Fibroblast of skin of scalp (primary cell): ENCODE measurements at places on chromosomes 6 and 20.

- DNase-seq: no peak
Measured at GRCh38 chr6:89361171-89361570, 8.6 kb upstream of the UBE2J1 start.

DNA sequence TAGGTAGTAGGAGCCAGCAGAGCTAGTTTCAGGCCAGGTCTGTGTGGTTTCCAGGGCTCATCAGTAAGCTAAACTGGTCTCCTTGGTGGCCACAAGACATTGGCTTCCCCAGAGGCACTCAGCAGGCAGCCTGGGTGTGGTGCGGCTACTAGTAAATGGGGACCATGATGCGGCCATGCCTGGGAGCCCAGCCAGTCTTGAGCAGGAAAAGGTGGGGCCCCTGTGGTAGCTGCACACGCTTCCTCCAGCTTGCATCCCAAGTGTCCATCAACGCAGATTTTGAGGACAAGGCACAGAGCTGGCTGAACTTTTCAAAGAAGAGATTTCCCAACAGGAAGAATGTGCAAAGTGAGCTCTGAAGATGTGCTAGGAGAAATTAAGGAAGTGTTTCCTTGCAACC is 107.4 kb upstream of the NAA20 start:
- no peak for DNase-seq

DNA sequence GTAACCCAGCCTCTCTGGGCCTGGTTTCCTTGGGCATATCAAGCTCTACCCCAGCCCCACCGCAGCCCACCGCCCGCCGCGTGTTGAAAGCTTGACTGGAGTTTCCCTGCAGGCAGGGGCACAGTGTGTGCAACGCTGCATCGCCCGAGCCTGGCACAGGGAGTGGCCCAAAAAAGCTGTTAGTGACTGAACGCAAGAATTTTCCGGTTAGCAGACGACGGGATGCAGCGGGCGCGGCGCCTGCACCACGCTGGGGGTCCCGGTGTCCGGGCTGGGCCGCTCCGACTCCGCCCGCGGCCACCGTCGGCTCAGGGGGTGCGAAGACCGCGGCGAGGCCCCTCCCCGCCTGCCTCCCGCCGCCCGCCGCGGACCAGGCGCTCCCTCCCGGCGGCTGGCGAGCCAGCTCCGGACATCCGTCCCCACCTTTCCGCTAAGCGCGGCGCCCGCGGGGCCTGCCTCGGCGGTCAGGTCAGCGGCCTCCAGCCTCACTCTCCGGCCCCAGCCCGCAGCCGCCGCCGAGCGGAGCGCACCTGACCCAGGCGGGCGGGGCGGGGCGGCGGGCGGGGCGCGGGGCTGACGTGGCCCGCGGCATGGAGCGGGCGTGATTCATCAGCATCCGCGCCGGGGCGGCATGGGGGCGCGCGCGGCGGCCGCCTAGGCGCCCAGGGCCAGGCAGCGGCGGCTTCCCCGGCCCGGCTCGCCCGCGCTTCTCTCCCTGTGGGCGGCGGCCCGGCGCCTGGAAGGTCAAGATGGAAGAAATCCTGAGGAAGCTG is at the start of gene ARFGEF3:
Gene ARFGEF3, plus strand, starts transcription at position 602 of the 773 bp plus-strand sequence. Its CDS starts 148 bp downstream, at position 750.
- peak; percentile 38 for DNase-seq

- DNase-seq: no peak
Measured at GRCh38 chr6:73742433-73742832, 46.4 kb downstream of the CD109 start.

DNA sequence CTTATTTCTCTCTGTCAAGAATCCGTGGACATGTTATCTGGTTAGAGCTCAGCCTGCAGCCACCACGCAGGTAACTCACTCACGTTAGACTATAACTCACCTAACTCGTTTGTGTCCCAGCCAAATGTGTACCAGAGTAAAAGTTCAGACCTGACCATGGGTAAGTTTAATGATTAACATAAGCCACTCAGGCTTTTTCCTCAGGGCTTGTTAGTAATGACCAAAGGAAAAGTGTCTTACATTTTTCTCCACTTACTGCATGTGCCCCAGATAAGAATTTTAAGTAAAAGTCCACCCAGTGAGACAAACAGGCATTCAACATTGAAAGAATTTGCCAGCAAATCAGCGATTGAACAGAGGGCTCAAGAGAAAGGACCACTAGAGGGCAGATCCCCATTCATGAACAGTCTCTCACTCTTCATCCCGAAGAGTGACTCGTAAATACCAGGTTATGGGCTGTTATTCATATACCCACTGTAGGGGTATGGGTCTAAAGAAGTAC is at the start of gene PKHD1:
Gene PKHD1, minus strand, starts transcription at position 116 of the 502 bp plus-strand sequence. CDS start 2,680 bp downstream, outside the sequence.
- DNase-seq: no peak

GRCh38 chr6:165726965-165727381 is 63.9 kb upstream of the PDE10A start:
- DNase-seq: no peak

DNA sequence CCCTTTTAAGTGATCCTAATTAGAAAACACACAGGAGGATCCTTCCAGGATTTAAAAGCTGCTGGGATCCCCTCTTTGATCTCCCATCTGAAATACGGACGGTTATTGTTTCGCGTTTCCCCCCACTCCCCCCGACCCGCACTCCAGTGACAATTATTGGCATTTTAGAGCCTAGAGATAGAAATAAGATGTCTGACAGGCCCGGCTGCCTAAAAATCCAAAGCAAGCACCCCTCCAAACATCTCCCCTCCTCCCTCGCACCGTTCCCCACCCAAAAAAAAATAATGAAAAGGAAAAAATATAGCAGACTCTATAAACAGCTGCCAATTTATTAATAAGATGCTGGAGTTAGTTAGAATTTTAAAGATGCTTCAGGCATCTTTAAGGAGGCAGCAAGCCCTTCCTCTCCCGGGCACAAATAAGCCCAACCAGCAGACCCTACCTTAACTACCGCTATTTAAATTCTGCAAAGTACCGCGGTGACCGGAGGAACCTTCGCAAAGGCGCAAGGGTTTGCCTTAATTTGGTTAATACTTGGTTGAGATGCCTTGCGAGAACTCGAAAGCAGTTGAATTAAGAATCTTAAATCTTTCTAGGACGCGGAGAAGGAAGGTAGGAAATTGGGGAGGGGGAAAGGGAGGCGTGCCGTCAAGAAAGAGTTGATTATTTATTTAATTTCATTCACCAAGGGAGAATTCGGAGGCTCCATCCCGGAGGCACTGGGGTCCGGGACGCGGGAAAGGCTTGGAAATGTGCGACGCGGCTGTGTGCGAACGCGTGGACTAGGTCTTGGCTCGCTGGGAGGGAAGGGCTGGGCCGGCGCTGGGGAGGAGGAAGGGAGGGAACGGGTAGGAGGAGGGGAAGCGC is 1.5 kb upstream of the ISM1 start:
- no peak for DNase-seq

GRCh38 chr6:84774157-84774984 is 10.0 kb upstream of the TBX18 start:
- DNase-seq: peak; percentile 72

DNA sequence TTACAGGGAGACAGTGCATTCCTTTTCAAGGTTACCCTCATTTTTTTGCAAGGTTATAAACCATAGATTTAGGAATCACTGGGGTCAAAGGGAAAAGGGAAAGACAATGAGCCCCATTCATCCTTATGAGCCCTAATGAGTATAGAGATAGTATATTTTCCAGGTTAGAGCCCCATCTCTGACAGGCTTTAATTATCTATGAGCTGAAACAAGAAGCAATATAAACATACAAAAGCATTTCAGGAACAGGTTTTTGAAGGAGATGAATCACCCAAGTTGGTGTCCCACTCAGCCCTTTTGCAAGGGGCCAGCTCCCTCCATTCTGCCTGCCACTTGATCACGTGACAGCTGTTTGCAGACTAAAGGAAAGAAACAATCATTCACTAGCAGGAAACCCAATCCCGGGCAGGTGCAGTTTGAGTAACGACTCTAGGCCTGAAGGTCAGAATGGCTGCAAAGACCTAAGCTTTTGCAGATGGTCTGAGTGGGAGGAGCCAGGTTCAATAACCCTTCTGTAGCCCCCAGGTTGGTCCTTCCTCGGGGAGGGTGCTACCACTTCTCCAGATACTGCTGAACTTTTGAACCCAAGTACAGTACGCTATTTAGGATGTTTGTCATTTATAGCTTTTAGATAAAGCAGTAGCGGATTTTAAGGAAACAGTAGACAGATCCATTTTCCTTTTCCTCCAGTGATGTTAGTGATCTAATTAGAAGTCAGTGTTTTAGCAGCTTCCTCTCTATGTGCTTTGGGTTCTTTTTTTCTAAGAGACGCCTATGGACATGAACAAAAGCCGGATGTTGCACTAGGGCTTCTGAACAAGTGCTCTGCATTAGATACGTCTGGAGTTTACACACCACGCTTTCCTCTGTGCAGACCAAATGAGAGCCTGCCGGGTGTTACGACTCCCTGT is 253.2 kb downstream of the SOX4 start:
- no peak for DNase-seq

DNA sequence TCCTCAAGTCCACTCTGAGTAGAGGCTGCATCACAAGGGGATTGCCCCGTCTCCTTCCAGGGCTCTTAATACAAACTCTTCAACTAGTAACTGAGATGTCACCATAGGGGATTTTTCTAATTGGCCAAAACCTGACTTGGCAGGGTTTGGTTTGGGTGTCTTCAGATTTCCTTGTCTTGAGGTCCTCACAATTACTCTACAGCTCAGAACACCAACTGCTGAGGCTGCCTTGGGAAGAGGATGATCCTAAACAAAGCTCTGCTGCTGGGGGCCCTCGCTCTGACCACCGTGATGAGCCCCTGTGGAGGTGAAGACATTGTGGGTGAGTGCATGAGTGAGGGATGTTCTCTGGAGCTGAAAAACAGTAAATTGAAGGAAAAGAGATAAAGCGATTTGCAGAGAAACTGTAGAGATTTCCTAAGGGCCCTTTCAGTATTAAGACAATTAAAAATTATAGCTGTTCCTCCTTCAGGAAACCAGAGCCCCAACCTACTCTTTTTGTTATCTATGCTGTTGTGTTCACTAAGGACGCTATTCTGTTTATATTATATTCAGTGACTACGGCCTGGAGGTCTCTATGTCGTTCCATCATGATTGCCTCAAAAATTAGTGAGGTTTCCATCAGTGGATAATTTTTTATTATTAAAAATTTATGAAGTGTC is at the start of gene HLA-DQA1:
Gene HLA-DQA1, plus strand, starts transcription at position 188 of the 662 bp plus-strand sequence. Its CDS starts 53 bp downstream, at position 241.
- no peak for DNase-seq

DNA sequence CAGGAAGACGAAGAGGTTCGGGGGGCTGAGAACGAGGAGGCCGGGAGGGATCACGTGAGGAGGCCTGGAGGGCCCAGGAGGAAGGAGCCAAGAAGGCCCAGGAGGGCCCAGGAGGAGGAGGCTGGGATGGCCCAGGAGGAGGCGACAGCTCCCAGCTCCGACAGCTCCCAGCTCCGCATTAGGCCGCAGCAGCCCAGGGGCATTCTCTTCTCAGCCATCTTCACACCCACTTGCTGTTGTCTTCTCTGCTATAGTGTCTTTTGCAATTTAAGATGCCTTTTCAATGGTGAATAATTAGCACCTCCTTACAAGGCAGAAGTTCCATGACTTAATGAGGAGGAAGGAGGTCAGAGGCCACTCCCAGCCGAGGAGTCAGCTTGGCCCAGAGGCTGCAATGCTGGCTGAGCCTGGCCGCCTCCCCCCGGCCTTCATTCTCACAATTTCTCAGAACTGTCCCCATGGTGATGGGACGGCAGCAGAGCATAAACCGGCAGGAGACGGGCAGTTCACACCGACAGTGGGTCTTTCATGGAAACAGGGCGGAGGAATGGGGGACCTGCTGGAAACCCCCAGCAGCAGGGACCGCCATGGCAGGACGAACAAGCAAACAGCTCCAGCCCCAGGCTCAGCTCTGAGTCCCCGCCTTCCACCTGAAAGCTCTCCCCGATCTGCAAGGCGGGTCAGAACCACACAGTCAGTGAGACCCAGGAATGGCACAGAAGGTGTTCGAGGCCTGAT is 45.1 kb downstream of the WDR27 start:
- DNase-seq: no peak

DNA sequence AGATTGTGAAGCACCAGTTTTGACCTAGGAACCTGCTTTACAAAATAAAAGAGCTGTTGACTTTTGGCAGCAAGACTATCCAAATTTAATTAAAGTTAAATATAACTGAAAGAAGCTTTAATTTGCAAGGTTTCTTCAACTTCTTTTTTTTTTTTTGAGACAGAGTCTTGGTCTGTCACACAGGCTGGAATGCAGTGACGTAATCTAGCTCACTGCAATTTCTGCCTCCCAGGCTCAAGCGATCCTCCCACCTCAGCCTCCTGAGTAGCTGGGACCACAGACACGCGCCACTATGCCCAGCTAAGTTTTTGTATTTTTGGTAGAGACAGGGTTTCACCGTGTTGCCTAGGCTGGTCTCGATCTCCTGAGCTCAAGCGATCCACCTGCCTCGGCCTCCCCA is 13.7 kb upstream of the CSE1L start:
- no peak for DNase-seq

GRCh38 chr6:31874836-31875572 is 3.8 kb downstream of the SLC44A4 start:
- no peak for DNase-seq

DNA sequence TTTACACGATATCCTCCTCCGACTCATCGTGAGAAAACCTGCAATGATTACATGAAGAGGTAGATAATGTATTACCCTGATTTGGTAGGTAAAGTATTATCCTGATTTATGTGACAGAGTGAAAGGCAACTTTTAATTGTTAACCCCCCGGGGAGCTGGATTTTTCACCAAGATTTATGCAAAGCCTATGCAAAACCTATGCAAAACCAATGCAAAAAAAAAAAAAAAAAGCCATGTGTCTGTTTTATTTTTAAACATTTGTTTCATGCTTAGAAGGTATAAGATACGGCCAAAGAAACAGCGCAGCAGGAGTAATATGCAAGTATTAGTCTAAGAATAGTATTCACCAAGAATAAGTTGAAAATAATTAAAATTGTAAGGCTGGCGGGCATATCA is 109.9 kb downstream of the IPCEF1 start:
- no peak for DNase-seq

DNA sequence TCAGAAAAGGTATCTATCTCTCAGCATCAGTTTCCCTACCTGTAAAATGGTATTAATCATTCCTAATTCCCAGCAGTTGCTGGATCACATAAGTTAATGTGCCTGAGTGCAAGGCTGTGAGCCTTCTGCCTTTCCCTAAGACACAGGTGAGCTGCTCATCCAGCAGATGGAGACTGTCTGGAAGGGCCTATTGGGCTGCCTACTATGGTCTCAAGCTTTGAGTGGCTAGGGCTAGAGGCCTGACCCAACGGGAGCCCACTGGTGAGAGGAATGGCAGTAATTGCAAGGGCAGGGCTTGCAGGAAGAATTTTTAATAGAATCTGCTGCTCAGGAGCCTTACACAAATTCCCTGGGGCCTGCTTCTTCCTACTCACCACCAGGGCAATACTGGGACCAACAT is 4.3 kb downstream of the KHDC1 start:
- no peak for DNase-seq
